Activated CD4-positive, alpha-beta T cell treated with anti-CD3 and anti-CD28 coated beads for 48 hours (primary cell): ENCODE measurements at places on chromosomes 16 and 17.

GRCh38 chr17:68853439-68853838, 101.8 kb downstream of the ABCA8 start:
- DNase-seq, result no peak

DNA sequence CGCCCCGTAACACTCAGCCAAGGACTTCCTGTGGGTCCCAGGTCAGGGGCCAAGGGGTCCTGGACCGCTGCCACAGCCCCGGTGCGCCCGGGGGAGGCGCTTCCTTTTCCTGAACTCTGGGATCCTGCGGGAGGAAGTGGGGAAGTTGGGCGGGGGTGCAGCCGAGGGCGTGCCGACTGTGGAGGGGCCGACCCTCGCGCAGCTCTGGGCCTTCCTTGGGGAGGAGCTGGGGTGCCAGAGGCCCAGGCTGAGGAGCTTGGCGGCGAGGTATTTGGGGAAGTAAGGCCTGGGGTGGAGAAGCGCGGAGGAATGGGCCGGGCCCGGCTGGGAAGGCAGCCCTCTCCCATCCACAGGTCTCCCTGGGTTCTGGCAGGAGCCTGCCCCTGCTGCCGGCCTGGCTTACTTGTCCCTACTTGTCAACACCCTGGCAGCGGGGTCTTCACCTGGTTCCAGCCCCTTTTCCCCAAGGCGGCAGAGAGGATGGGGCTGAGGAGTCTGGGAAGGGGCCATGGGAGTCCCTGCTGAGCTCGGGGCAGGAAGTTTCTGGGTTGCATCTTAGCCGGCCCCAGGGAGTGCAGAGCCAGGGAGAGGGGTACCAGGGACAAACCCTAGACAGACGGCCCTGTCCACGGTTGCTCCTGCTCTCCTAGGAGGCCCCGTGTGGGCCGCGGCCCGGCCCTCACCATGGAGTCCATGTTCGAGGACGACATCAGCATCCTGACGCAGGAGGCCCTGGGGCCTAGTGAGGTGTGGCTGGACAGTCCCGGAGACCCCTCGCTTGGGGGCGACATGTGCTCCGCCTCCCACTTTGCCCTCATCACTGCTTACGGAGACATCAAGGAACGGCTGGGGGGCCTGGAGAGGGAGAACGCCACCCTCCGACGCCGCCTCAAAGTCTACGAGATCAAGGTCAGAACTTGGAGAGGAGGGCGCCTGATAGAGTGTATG, 1.7 kb downstream of the TBKBP1 start:
- no peak for DNase-seq

GRCh38 chr16:56628486-56629350, 3.1 kb downstream of the MT1E start:
- DNase-seq, result no peak

- DNase-seq, result no peak
Observed at GRCh38 chr17:62664336-62665120, 37.1 kb downstream of the MRC2 start.

- DNase-seq, result no peak
Observed at GRCh38 chr17:17053446-17054379, 11.5 kb downstream of the MPRIP start.

- DNase-seq, result no peak
Observed at GRCh38 chr17:58576679-58577367, 62.4 kb upstream of the MTMR4 start.

DNA sequence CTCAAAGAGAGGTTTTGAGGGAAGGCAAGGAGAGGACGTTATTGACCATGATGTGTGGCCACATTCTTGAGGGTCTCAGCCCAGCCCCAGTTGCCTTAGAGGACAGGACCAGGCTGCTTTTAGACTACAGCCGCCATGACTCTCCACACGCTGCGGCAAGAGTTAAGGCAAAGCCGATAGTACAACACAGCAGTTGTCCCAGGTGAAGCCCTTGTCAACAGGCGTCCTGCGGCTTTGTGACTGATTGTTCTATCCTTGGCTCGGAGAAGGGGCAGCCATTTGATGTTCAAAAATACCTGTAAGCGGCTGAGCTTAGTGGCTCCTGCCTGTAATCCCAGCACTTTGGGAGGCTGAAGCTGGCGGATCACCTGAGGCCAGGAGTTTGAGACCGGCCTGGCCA, 28.8 kb downstream of the TMEM92 start:
- no peak for DNase-seq

GRCh38 chr16:73143576-73144422, 95.9 kb upstream of the ZFHX3 start:
- no peak for DNase-seq

GRCh38 chr16:645852-646678, 3.1 kb upstream of the WDR90 start:
- no peak for DNase-seq

DNA sequence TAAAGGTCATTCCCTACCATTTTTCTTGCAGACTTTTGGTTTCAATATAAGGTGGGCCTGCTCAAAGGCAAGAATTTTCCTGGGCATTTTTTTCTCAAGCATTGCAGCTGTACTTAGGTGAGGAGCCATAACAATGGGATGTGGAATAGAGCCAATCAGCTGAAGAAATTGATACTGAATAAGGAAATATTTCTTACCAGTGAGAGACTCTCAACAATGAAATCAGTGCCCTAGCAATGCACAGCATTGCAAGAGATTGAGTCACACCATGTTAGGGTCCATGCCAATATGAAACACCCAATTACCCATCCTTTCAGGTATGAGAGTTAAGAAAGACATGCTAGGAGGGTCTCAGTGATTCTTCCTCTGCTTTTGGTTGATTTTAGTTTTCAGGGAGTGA, 237.6 kb downstream of the SOX9 start:
- DNase-seq, result no peak

DNA sequence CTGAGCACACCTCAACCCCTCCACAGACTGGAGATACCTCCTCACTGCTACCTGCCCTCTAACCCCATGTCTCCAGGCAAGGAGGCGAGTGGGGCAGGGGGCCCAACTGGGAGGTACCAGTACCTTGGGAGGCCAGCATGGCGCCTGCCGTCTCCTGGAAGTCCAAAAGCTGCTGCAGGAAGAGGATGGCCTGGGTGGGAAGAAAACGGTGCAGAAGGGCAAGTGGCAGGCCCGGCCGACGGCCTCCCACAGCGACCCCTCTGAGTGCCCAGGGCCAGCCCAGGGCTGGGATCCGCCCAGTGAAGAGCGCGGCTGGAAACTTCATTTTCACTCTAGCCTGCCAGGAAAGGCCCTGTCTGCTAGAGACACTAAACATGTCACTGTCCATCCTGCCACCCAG, 8.5 kb downstream of the ZACN start:
- no peak for DNase-seq

GRCh38 chr17:79939094-79939435, 96.6 kb downstream of the TBC1D16 start:
- DNase-seq, result no peak

GRCh38 chr17:43755389-43755875, 3.2 kb downstream of the SOST start:
- peak; percentile 48 for DNase-seq

DNA sequence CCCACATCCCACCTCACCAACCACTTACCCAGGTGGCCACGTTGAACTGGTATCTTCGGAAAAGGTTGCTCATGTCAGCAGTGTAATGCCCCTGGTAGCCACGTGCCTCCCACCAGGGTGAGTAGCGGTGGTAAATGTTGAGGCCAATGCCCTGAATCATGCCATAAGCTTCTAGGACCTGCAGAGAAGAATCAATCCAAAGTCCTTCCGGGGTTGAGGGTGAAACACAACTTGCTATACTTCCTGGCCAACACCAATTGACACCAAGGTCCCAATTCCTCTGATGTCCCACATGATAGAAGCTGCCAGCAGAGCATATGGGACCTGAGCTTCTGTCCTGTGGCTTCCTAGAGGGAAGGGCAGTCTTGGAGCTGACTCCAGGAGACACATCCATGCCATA, 11.3 kb upstream of the CNOT1 start:
- no peak for DNase-seq

DNA sequence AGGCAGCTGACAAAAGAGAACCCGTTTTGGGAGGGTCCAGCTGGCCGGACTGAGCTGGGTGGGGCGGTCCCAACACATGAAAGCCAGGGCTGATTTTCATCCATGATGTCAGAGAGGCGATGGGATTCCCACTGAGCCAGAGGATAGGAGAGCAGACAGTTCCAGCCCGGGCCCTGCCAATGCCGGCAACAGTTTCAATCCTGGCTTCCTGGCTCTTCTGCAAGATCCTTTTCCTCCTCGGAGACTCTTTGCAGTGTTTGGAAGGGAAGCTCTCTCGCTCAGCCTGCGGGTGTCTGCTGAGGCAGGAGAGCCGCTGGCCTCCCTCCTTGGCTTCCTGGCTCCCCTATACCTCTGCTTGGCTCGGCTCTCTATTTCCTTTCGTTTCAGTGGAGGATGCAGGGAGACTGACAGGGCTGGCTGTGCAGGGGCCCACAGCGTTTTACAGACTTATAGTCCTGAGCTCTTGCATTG, 145.5 kb upstream of the SOX9 start:
- no peak for DNase-seq
